ENCODE measurements at places on chromosomes 5 and 9. TPM values are rescaled to one million over a fixed set of nuclear protein-coding genes. Genes with fewer than 3 reads are reported as not detected.

DNA sequence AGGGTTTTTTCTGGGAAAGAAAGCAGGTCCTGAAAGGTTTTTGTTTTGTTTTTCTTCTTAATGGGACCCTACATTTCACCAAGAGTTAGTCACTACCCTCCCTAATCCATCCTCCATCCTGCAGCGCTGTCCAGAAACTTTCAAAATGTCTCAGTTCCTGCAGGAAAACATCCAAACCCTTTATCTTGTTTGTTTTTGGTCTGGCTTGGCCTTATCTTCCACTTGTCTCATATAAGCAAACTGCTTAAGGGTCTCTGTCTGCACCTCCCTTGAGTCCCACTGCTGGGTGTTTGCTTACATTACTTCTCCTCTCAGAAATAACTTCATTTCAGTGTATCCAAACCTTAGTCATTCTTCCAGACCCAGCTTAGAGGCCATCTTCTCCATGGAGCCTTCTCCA lies 11.0 kb upstream of the TRAF1 start:
- DNase-seq: no peak

DNA sequence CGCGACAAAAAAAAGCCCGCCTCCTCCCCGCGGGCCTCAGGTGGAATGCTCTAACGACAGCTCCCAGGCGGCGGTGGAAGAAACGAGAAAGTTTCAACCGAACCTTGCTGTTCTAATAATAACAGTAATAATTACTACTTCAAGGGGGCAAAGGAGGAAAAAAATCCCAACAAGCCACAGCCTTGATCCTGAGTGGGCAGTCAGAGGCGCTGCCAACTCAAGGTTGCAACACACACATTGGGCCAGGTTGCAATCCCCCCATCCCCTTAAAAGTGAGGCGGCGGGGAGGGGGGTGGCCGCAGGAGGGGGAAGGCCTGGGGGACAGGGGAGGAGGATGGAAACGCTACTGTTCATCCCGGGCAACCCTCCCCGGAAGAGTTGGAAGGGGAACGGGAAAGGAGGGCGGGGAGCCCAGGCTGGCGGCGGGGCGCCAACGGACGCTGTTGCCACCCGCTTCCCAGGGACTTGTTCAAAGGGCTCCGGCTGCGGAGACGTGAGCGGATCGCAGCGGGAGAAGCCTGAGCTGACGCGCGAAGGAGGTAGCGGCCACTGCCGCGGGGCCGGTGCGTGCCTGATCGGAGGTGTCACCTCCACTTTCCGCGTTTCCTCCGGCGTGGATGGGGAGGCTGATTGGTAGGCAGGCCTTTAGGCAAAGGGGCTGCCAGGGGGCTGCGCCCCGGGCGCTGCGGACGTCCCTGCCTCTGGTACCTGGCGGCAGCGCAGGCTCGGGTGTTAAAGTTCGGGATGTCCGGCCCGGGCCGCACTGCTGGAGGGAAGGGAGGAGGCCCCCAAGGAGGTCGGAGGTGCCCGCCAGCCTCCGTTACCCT lies 647 bp downstream of the SMARCA2 start:
- DNase-seq: peak; percentile 57

DNA sequence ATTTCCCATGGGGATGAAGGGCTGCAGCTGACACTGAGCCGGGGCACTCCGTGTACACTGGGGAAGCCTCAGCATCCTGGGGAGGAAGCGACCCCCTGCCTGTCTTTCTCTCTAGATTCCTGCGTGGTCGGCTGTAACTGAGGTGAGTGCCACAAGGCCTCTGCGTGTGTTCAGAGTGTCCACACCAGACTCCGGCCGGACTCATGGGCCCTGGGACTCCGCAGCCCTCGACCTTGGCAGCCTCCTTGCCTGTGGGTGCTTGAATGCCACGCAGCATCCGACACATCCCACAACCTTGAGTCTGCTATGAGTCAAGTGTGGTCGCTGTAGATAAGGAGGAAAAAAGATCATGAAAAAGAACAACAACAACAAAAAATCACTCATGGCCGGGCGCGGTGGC lies 23.4 kb downstream of the PAEP start:
- no peak for DNase-seq

GRCh38 chr5:82338771-82339373 lies 60.7 kb upstream of the RPS23 start:
- DNase-seq: no peak

DNA sequence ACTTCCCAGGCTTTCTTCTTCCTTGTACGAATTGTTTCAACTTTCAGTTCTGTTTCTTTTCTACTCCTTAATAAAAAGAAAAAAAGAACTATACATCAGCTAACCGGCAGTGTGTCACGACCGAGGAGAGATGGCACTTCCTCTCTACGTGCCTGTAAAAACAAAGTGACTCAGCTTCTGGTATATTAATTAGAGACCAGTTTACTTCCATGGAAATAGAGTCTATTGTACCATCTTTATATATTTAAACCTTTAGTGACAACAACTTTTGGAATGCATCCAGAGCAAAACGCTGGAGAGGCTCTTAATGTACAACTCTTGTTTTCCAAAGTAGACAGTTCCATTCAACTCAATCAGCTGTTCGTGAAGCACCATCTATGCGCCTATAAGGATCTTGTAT lies 94.5 kb upstream of the LIFR start:
- DNase-seq: no peak

- no peak for DNase-seq
These were observed 65.9 kb upstream of the ASTN2 start for GRCh38 chr9:117480729-117481128.

DNA sequence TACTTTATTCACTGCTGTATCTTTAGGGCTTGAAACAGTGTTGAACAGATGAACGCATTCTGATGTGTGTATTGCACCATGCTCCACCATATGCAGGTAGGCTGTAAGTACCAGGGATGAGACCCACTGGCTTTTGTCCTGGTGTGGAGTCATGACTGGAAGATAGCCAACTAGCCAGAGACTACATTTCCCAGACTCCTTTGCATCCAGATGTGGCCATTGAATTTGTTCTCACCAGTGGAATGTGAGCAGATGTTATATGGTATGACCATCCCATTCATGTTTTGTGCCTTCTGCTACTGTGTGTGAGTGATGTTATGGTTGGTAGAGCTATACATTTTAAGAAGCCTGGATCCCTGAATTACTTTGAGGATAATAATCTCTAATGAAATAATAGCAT lies 7.4 kb upstream of the FBXL7 start:
- no peak for DNase-seq

GRCh38 chr5:168195110-168195509 lies 96.3 kb upstream of the WWC1 start:
- DNase-seq: no peak

GRCh38 chr5:34957857-34958690 lies 28.7 kb downstream of the DNAJC21 start:
- DNase-seq: peak; percentile 28

- no peak for DNase-seq
These were observed 64.2 kb upstream of the RXRA start for GRCh38 chr9:134262035-134262434.

DNA sequence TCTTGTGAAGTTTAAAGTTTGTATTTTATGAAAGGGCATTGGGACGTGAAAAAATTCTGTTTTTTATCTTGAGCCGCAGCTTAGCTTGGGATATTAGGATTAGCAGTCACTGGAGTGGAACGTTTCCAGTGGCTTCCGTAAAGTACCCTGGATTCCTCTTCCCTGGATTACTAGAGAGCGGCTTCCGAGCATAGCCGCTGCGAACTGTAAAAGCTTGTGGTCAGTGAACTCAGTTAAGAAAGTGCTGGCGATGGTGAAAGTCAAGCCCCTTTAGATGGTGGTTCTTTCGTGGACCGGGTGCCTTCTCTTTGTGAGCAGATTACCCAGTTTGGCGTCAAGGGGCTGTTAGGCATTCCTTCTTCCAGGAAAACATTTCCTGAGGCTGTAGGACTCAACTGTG lies 168.1 kb downstream of the KDM4C start:
- no peak for DNase-seq

DNA sequence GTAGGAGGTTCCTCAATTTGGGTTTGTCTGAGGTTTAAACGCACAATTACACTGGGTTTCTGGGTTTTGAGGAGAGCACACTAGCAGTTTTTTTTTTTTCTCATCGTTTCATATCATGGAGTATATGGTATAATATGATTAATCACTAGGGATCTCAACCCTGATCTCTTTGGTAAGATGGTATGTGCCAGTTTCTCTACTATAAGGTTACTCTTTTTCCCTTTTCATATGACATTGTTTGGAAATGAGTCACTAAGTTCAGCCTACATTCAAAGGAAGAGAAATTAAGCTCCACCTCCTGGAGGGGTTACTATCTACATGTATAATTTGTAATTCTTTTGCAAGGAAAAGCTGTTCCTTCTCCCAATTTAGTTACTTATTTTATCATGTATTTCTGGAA lies 35.2 kb downstream of the MTRR start:
- no peak for DNase-seq

TEX48 gene
- total RNA-seq: not detected

All from colonic mucosa (tissue), 4 donors.